ENCODE measurements at places on chromosomes 7 and 10.

DNA sequence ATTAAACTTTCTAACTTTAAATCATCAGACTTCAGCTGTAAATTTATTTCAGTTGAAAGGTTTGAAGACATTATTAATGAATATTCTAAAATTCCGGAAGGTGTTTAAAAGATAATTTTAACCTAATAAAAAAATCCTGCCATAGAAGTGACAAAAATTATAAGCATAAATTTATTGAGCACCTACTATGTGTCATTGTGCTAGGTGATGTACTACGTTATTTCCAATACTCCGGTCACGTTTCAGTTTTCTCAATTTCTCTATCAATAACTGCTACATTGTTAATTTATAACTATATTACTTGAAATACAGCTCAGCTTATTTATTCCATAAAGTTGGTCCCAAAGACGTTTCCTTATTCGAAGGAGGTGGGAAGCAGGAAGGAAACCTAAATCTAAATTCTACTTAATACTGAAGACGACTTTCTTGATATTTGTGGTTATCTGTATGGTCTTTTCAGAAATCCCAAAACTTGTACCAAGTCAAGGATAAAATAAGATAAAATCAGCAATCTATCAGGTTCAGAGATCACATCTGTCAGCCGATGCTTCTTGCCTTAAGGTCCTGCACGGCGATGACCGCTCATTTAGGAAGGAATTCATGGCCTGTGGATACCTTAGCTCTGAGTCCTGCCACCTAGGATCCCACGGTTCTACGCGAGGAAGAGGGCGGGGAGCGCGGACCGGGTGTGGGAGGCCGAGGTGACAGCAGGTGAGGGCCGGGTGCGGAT, 1.2 kb upstream of the ZEB1 start:
- peak; percentile 70 for DNase-seq

DNA sequence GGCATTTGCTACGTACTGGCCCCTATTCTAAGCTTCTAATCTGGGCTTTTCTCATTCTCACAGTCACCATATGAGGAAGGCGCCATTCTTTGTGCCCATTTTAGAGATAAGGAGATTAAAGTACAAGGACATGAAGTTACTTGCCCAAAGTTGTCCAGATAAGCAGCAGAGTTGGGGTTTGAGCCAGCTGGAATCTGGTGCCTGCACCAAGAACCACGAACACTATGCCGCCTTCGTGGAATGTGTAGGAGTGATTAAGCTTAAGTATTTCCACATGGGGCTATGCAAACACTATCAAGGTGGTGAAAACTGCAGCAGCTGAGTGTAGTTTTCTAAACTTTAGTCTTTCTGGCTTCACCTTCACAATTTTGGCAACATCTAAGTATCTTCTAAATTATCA, 342.7 kb upstream of the ETV1 start:
- no peak for DNase-seq

DNA sequence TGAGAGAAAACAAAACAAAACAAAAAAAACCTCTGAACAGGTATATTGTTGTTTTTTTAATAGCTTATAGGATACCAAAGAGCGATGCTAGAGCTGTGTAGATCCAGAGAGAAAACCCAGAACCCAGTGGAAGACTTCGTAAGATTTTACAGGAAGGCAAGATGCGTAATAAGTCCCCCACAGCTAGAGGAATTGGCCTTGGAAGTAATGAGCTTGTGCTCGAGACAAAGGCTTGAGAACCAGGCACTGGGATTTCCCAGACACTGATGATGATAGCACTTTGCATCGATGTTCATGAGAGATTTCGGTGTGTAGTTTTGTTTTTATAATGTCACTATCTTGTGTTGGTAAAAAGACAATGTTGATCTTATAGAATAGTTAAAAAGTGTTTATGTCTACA, 821.5 kb upstream of the IGFBP3 start:
- no peak for DNase-seq

GRCh38 chr10:70060389-70060788, 7.7 kb downstream of the MACROH2A2 start:
- DNase-seq, result no peak

- DNase-seq, result no peak
These were observed 28.1 kb upstream of the NFKB2 start for GRCh38 chr10:102367441-102367840.

GRCh38 chr7:85196696-85197095, 9.8 kb upstream of the SEMA3D start:
- DNase-seq, result no peak

- no peak for DNase-seq
These were observed 26.7 kb downstream of the IQCE start for GRCh38 chr7:2585446-2585845.

GRCh38 chr10:98096731-98097130, 37.7 kb upstream of the R3HCC1L start:
- DNase-seq, result no peak

DNA sequence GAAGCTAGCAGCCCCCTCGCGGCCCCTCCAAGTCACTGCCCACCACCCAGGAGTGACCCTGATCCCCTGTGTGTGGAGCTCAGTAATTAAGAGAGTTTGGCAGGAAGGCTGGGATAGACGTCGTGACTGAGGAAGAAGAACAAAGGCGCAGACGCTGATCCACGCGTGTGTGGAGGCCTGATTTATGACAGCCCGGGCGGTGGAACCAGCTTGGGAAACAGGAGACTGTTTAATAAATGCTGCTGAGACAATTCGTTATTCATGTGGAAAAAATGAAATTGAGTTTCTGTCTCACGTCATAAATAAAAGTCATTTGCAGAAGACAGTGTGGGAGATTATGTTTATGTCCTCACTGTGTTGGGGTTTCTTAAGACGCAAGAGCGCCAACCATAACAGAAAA, 130.8 kb downstream of the ELFN1 start:
- no peak for DNase-seq

DNA sequence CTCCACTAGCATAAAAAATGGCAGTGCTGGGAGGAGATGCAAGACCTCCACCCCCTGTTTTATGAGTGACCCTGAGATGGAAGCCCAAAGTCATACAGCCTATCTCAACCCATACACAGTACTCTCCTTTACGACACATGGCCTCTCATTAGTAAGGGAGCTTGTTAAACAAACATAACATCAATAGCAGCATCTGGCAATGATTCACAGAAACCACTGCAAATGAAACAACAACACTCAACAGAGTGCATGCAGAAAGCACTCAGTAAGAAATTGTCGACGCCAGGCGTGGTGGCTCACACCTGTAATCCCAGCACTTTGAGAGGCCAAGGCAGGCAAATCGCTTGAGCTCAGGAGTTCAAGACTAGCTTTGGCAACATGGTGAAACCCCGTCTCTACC, 27.5 kb upstream of the FIGNL1 start:
- DNase-seq, result no peak

GRCh38 chr7:110801502-110801901, 289.4 kb upstream of the LRRN3 start:
- DNase-seq, result no peak

- peak; percentile 50 for DNase-seq
These were observed 304.9 kb upstream of the ZMIZ1 start for GRCh38 chr10:78763651-78764395.

DNA sequence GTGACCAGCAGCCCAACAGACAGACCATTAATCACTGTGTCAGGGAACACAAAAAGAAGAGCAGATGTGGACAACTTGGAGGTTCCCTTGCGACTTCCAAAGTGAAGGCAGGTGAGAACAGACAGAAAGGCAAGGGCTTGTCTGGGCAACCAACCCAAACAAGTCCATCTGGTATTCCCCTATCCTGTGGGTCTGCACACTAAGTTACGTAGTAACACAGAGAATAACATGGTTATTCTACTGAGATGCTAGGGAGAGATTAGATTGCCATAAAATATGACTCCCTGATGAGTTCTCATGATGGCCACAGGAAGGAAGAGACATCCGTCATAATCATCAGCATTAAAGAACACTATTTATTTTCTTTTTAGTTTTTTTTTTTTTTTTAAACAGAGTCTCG, 252.2 kb downstream of the CALN1 start:
- no peak for DNase-seq

DNA sequence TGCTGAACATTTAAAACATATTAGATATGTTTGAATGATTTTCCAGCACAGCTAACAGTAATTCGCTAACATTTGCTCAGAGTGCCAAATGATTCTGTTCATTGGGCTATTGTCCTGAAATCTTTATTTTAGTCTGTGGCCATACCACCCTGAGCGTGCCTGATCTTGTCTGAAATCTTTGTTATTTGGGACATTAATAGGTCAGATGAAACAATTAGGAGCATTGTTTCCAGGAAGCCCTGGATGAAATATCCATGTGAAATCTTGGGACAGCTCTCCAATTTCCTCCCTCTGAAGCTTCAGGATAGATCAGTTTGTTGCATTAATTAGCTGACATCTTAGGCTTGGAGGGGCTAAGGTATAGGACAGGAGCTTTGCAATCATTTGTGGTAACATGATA, 512.0 kb downstream of the KIF20B start:
- no peak for DNase-seq

- no peak for DNase-seq
These were observed 80.7 kb downstream of the CDK6 start for GRCh38 chr7:92755680-92756079.

GRCh38 chr7:134449680-134450079, 9.2 kb downstream of the AKR1B1 start:
- DNase-seq, result no peak

GRCh38 chr7:118575393-118575948, 351.0 kb downstream of the ANKRD7 start:
- no peak for DNase-seq

- DNase-seq, result no peak
These were observed 14.7 kb upstream of the CPED1 start for GRCh38 chr7:120973849-120974248.

GRCh38 chr7:47583739-47584535, 2.0 kb upstream of the TNS3 start:
- DNase-seq, result no peak

DNA sequence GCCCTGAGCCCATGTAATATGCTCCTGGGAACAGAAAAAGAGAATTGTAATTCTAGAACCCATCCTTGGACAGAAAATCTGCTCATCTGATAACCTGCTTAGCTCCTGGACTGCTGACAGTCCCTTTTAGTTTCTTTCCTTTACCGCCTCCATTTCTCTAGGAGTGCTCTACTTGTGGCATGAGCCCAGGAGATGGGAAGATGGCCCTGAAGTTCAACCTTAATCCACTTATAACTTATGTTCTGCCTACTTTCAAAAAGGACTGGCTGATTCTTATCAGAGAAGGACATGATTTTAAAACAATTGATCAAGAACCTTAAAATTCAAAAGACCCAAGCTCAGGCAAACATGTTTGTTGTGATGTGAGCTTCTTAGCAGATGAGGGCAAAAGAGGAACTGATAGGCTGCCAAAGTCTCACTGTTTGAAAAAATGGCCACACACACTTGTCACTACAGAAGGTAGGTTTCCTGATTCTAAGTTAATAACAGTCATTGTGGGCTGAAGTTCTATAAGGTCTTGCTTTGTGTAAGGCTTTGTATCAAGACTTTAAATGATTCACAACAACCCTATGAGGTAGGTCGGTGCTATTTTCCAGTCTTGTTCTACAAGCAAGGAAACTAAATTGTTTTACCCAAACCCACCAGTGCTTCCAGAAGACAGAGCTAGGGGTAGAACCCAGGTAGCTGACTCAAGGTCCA, 94.3 kb upstream of the AFAP1L2 start:
- DNase-seq, result no peak

- no peak for DNase-seq
These were observed 52.6 kb downstream of the TRUB1 start for GRCh38 chr10:114990586-114990985.

- DNase-seq, result no peak
These were observed 181.7 kb downstream of the MYOF start for GRCh38 chr10:93300288-93300917.

DNA sequence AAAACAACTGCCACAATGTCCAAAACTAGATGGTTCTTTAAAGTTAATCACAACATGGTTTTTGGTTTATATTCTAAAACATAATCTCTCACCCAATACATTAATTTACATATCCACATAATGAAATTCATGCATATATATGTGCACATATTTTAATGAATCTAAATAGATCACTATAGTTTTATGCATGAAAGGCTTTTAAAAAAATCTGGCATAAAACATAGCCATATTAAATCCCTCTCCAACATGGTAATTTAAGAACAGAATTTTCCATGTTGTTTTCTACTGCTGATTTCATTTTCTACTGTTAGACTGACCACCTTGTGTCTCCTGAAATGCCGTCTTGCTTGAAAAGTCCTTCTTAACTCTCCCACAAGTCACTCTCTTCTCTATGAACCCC, 196.1 kb upstream of the AOAH start:
- DNase-seq, result no peak

- no peak for DNase-seq
These were observed 344.1 kb downstream of the PHF14 start for GRCh38 chr7:11317766-11318165.

GRCh38 chr10:25687521-25687920, 246.5 kb upstream of the MYO3A start:
- no peak for DNase-seq

- peak; percentile 62 for DNase-seq
These were observed 7.5 kb downstream of the SAR1A start for GRCh38 chr10:70162892-70163201.

DNA sequence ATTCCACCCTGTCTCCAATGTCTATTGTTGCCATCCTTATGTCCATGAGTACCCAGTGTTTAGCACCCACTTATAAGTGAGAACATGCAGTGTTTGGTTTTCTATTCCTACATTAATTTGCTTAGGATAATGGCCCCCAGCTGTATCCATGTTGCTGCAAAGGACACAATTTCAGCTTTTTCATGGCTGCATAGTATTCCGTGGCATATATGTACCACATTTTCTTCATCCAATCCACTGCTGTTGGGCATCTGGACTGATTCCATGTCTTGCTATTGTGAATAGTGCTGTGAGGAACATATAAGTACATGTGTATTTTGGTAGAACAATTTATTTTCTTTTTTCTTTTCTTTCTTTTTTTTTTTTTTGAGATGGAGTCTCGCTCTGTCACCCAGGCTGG, 68.2 kb downstream of the TMEM178B start:
- DNase-seq, result no peak

GRCh38 chr10:132170561-132171361, 16.0 kb upstream of the DPYSL4 start:
- DNase-seq, result no peak

DNA sequence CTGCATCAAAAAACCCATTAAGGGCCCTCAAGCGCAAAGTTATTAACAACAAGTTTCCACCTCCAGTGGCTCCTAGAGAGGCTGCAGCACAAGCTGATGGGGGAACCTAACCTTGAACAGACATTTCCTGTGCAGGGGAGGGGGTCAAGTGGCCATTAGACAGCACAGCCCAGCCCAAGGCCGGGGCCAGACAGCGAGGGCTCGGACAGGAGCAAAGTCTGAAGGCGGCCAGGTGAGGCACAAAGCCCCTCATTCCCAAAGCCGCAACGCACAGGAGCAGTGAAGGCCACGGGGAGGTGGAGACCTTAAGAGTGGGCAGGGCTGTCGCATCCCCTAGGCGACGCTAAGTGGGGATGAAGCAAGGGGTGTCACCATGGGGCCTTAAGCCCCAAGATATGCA, 73.2 kb upstream of the ZNF746 start:
- no peak for DNase-seq
